ENCODE measurements at places on chromosomes 1 and 21.

- DNase-seq, result no peak
Measured at GRCh38 chr1:233897325-233898162, 6.9 kb upstream of the SLC35F3 start.

GRCh38 chr1:220347654-220348175 lies 75.5 kb upstream of the RAB3GAP2 start:
- no peak for DNase-seq

GRCh38 chr1:192010406-192010805 lies 147.9 kb upstream of the RGS18 start:
- no peak for DNase-seq

DNA sequence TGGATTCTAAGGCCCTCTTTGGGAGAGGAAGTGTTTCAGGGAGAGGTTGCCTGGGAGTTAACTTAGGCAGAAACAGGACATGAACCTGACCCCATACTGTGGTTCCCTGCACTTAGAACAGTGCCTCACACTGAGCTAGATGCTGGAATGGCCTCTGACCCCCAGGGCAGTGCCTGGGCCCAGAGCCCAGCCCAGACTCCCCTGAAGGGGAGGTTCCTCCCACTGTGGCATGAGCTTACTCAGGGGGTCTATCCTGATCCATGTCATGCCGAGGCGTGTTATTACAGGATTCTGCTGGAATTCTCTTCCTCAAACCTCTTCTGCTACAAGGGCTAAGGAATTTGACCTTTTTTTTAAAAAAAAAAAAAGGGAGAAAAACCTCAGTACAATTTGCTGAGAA lies 72.2 kb downstream of the MRPL37 start:
- DNase-seq, result no peak

- DNase-seq, result no peak
Measured at GRCh38 chr1:39048745-39049370, 22.7 kb downstream of the NDUFS5 start.

GRCh38 chr1:31127266-31127665 lies 61.7 kb upstream of the PUM1 start:
- DNase-seq, result no peak
